CD4-positive, alpha-beta T cell (primary cell): ENCODE measurements at places on chromosomes 11 and 22. TPM values are rescaled to one million over a fixed set of nuclear protein-coding genes. Genes with fewer than 3 reads are reported as not detected.

OR4C46 gene
- not detected for total RNA-seq

KRTAP5-8 gene
- not detected for total RNA-seq

- H3K4me3 ChIP-seq: no peak overlapping the region
- no peaks in the 10 kb centered on the region for H3K27me3 ChIP-seq
- no peak for DNase-seq
- H3K4me1 ChIP-seq: no peaks in the 10 kb centered on the region
- H3K27ac ChIP-seq: no peak overlapping the region
Observed at GRCh38 chr22:28426346-28427132, 253.1 kb downstream of the TTC28 start.

- H3K36me3 ChIP-seq: peaks cover 23% of the 10 kb centered on the region
- no peak overlapping the region for H3K4me3 ChIP-seq
- peaks cover 23% of the 10 kb centered on the region for H3K4me1 ChIP-seq
Observed at GRCh38 chr22:24407278-24407665, 20.1 kb upstream of the ADORA2A start.

DNA sequence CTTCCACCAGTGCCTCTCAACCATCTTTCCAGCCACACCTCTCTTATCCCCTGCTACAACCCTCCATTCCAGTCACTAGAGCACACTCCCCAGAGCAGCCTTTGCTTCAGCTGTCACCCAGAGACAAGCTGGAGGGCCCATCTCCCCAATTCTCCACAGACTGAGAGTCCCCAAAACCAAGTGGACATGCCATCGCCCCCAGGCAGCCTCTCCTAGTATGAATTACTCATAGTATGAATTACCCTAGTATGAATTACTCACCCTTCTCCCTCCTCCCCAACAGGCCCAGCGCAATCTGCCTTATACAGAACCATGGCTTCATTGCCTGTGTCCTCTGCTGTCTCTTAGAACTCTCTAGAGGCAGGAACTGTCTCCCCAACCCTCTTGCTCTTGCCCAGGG, 24.8 kb downstream of the MYH9 start:
- DNase-seq: no peak
- no peaks in the 10 kb centered on the region for H3K27me3 ChIP-seq
- H3K27ac ChIP-seq: peak overlapping the region; percentile 91
- no peak overlapping the region for H3K4me3 ChIP-seq
- peaks cover 58% of the 10 kb centered on the region for H3K36me3 ChIP-seq

DNA sequence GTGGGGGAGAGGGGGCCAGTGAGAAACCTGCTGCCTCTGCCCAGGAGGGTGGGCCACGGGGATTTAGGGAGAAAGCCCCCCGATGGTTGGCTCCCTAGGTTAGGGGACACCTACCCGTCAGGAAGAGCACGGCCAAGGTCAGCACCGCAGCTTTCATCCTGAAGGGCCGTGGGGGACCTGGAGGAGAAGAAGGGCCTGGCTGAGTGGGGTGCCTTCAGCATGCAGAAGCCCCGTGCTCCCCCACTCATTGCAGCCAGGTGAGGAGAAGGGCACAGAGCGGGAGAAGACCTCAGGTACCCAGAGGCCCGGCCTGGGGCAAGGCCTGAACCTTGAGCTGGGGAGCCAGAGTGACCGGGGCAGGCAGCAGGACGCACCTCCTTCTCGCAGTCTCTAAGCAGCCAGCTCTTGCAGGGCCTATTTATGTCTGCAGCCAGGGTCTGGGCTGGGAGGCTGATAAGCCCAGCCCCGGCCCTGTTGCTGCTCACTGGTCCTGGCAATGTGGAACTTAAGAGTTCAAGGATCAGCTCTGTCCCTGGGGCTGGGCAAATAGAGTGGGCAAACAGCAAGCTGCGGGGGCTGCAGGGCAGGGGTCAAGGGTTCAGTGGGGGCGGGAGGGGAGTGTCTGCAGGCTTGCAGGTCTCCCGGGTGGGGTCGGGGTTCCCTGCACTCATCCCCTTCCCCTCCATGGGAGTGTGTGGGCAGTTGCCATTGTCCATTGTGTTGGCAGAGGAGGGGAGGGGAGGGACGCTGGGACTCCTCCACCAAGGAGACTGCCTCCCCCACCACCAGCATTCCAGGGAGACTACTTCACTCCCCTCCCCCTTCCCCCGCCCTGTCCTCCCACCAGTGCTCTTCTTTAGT, at the start of gene APOA1:
APOA1 (minus strand) TSS at position 392 of the 861 bp plus-strand sequence; CDS start at position 157, 235 bp downstream.
- no peaks in the 10 kb centered on the region for H3K36me3 ChIP-seq
- no peak for DNase-seq

DNA sequence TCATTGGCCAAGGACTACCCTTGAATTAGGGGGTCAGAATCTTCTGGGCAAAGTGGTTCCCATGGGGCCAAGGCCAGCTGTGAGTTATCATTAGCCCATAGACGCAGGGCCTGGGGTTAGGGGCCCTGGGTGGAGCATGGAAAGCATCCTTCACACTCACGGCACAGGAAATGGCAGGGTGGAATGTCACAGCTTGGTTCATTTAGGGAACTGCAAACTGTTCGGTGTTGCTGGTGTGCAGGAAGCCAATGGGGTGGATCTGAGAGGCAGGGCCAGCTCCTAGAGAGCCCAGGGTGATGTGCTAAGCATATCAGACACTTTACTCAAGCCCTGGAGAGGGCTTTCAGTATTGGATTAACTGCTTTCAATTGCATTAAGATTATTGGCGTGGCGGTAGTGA, 42.9 kb downstream of the TECTA start:
- H3K36me3 ChIP-seq: no peaks in the 10 kb centered on the region
- H3K27me3 ChIP-seq: no peaks in the 10 kb centered on the region
- H3K27ac ChIP-seq: no peak overlapping the region
- H3K4me3 ChIP-seq: no peak overlapping the region
- H3K4me1 ChIP-seq: no peaks in the 10 kb centered on the region

DNA sequence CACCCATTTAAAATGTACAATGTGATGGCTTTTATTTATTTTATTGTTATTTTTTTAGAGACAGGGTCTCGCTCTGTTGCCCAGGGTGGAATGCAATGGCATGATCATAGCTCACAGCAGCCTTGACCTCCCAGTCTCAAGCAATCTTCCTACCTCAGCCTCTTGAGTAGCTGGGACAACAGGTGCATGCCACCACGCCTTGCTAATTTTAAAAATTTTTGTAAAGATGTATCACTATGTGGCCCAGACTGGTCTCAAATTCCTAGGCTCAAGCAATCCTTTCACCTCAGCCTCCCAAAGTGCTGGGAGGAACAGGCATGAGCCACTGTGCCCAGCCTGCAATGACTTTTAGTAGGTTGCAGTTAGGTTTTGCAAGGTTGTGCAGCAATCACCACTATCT, 14.3 kb downstream of the CLDN5 start:
- no peak overlapping the region for H3K4me3 ChIP-seq
- no peak for DNase-seq
- no peaks in the 10 kb centered on the region for H3K27me3 ChIP-seq
- no peaks in the 10 kb centered on the region for H3K36me3 ChIP-seq
- peaks cover 11% of the 10 kb centered on the region for H3K4me1 ChIP-seq
